Effector CD4-positive, alpha-beta T cell (primary cell): ENCODE measurements at places on chromosomes 4 and X.
A peak's percentile ranks its signal among the peaks of the same experiment; 100 is the strongest.

- no peak for DNase-seq
Measured at GRCh38 chr4:175770555-175770954, 41.5 kb downstream of the GPM6A start.

- no peak for DNase-seq
Measured at GRCh38 chrX:12611471-12611870, 179.7 kb upstream of the PRPS2 start.

- DNase-seq, result no peak
Measured at GRCh38 chrX:65491620-65492019, 43.0 kb downstream of the LAS1L start.

GRCh38 chrX:3403748-3404147 lies 57.3 kb upstream of the MXRA5 start:
- DNase-seq, result no peak

GRCh38 chr4:163863082-163863481 lies 368.6 kb downstream of the TMA16 start:
- no peak for DNase-seq

DNA sequence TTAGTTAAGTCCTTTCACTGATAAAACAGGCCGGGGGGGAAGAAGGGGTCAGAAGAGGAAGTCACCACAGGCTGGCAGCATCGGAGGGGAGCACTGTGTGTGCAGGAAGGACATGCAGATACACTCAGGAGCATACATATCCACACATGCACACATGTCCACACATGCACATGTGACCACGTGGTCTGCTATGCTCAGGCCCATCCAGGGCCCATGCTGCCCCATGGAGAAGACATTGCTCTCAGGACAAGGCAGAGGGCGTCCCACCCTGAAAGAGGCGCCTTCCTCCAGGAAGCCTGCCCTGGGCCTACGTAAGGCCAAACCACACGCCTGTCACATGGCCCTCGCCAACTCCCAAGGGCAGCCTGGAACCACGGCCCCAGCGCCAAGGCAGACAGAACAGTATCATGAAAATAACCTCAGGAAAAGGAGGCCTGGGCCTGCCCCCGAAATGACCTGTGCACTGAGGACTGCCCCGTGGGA lies 15.8 kb downstream of the WDR1 start:
- DNase-seq, result peak; percentile 25

DNA sequence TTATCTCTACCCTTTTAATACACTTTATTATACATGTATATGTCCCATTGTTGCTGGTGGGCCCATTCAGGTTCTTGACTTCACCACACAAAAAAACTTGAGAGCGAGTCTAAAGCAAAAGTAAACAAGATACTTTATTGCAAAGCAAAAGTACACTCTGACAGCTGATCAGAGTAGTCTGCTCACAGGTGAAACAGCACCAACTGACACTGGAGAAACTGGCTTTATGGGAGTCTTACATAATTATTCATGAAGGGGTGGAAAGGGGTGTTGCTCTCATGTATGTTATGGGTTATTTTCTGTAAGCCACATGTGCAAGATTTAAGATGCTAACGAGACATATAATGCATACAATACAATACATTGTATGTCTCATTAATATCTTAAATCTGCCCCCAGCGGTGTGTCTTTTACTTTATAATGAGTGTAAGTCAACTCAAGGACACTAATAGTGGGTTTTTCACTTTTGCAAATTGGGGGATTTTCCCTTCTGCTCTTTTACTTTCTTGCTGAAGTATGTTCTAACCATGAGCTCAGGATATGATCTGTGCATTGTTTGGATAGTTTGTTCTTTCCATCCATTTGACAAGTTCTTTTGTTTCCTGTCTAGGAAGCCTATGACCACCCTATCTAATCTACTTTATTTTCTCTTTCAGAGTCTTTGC lies 256.1 kb upstream of the ITM2A start:
- no peak for DNase-seq

- DNase-seq, result no peak
Measured at GRCh38 chr4:147769386-147769785, 37.5 kb downstream of the ARHGAP10 start.

- DNase-seq, result no peak
Measured at GRCh38 chrX:126836186-126836585, 16.7 kb downstream of the PRR32 start.

DNA sequence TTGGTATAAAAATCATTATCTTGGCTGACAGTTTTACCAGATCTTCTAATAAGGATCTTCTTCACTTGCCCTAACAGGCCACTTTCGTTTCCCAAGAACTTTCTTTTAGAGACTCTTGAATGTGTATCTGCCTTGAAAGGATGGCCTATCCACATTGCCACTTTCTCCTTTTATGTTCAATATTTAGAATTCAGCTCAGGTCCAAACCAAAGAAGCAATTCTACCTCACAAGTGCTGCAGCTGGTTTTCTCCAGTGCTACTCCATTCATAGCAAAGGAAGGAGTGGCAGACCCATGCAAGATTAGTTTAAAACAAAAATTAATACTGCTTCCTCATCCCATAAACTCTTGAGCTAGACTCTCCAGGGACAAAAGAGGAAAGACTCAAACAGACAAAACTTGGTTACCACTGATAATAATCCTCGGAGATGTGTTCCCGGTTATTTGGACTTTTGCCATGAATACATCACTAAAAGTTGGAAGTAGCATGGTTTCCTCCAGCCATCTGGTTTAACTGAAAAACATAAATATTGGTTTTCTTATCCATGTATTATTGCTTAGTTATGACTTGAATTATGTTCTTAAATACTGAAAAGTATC lies 401.8 kb downstream of the PABPC4L start:
- no peak for DNase-seq

DNA sequence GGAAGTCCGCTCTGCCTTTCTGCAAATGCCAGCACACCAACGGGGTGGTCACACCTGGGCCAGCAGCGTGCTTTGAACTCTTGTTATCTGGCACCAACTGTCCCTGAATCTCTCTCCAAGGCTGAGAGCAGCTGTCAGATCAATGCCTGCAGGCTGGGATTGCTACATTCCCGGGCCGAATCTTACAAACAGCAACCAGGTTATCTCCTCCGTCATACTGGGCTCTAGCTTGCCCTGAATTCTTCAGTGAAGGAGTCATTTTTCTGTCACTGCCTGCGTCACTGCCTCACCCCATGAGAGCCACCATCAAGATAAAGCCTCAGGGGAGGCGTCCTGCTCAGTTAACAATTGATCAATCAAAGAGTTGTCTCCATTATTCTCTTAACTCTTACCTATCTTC lies 329.4 kb upstream of the PPARGC1A start:
- DNase-seq, result no peak

DNA sequence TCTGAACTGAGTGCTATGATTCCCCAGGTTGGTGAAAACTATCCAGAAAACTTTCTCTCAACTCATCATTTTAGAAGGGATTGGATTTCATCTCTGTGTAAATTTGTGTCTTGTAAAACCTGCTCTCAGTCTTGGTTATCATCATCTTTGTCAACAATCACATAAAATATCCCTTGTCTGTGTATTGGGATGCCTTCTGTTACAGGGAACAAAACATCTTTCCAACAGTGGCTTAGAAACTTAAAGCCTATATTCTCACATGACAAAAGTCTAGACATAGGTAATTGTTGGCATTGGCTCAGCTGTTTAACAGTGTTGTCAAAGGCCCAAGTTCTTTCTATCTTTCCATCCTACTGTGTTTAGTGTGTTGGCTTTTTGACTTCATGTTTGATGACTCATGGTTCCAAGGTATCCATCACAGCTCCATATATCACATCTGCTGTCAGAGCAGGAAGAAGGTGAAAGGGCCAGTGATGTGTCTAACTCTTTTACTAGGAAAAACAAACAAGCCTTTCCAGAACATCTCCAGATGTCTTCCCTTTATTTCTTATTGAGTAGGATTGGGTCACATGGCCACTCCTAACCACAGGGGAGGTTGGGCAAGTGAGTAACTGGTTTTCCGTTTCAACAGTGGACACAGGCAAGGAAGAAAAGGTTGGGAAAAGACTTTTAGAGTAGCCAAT lies 65.0 kb downstream of the PHEX start:
- DNase-seq, result no peak

GRCh38 chr4:83387012-83387411 lies 52.4 kb upstream of the HPSE start:
- no peak for DNase-seq

DNA sequence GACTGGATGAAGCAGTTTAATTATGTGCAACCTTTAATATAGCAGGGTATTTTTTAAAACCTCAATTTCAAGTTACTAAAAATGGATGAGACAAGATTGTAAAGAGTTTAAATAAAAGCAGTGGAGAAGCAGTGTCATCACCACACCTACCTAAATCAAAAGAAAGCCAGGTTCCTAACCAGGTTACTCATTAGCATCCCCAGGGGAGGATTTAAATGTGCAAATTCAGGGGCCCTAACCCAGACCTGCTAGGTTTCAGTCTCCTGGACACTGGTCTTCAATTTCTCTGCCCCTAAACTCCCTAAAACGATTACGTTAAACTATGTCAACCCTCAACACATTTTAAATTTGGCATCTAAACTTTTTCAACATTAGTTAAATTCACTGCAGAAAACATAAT lies 116.9 kb upstream of the KLF3 start:
- DNase-seq, result no peak

DNA sequence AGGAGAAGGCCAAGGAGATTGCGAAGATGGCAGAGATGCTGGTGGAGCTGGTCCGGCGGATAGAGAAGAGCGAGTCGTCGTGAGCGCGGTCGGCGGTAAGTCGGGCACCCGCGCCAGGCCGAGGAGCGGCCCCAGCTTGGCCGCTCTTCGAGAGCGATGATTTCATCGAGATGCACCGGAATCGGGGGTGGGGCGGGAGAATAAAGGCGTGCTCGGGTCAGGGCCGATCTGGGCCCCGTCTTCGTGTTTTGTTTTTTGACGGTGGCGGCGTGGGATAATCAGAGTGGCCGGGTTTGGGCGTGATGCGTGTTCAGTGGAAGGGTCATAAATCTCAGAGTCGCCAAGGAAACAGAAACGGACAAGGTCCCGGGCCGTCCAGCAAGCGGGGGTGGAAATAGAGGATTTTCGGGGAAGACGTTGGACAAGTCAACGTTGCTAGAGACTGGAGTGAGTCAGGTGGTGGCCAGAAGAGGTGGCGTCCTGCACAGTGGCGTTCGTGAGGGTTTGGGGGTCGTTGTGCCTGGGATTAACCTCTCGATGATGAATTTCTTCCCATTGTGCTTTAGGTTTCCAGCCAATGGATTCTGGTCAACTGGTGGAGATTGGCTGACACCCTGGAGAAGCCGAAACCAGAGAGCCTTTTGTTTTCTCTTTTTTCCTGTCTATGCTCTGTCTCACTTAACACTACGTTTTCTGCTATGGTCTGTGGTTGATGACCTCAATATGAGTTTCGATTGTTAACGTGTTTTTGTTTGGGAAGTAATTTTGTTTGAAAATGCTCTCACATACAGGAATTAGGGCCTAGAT lies 882 bp downstream of the MRFAP1 start:
- DNase-seq, result peak; percentile 39

GRCh38 chr4:5824227-5824626 lies 68.7 kb downstream of the CRMP1 start:
- DNase-seq, result no peak

- no peak for DNase-seq
Measured at GRCh38 chr4:6749340-6750171, 33.0 kb upstream of the KIAA0232 start.

- DNase-seq, result no peak
Measured at GRCh38 chrX:136588036-136588435, 56.0 kb downstream of the VGLL1 start.

DNA sequence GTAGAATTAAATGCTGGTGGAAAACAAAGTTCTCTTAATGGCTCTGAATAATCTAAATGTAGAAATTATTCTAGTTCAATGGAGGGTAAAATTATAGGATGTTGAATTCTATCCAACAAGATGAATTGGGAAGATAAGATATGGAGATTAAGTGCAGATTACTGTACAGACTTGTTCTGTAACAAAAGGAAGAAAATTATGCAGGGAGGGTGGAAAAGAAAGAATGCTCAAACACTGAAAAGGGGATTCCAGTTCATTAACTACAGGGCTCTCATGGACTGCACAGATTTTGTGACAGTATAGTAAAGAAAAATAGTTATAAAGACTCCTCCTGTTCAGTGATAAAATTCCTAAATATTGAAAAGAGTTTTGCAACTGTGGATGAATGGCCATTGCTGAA lies 1794.0 kb upstream of the PCDH7 start:
- DNase-seq, result no peak

DNA sequence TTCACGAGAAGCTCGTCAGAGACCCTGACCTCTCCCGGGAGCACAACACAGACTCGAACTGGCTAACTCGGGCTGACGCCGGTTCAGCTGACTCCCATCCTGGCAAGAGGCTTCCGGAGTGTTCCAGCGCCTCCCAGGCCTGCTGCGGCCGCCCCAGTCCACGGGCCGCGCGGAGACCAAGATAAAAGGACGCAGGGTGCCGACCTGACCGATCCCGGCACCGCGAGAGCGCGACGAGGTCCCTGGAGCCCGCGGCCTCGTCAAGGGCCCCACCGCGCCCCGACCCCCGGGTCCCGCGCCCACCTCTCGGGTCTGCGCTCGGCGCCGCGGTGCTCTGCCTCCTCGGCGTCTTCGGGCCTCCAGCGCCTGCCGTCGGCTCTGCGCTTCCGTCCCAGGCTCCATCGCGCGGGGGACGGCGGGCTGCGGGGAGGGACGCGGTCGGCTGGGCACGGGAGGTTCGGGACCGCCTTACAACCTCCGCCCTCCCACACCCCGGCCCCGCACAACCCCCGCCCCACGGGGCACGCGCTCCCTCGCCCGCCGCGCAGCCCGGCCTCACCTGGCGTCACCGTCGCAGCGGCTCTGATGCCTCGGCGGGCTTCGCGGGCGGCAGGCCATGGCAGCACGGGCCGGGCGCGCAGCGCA lies 426 bp downstream of the SLBP start:
- no peak for DNase-seq

GRCh38 chr4:175385797-175386196 lies 426.3 kb downstream of the GPM6A start:
- no peak for DNase-seq

DNA sequence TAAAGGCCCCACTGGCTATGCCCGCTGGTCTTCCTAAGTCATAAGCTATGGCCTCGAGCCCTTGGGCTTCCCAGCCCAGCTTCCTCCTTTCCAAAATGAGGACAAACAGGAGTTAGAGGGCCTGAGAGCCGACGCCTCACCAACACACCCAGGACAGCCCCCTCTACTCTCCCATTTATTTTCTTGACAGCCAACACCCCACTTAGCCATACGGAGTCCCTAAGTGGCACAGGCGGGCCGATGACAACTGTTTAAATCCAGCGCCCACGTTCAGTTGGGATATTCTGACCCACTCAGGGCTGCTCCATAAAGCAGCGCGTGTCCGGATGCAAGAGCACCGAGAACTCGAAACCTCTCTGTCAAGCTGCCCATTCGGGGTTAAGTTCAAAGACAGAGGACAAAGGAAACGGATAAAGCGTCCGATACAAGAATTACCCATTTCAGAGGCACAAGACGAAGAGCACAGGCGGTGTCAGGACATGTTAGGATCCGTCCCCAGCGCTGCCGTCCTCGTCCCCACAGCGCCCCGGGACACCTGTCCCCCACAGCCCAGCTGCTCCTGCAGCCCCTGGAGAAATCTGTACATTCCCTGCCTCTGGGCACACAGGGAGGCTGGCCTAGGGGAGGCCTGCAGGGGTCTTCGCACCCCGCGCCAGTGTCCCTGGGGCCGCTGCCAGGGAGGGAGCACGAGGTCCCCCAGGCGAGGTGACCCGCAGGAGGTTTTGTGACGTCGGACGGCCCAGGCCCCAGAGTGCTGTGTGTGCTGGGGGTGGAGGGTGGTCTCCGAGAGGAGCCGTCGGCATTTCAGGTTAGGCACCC lies 1.2 kb downstream of the PRKX start:
- no peak for DNase-seq

- DNase-seq, result no peak
Measured at GRCh38 chrX:50996930-50997329, 86.4 kb downstream of the BMP15 start.
